ENCODE measurements at places on chromosomes 16 and 17.
A peak's percentile ranks its signal among the peaks of the same experiment; 100 is the strongest.

GRCh38 chr17:69853541-69854224 lies 221.3 kb upstream of the KCNJ16 start:
- no peak for DNase-seq

GRCh38 chr17:42273474-42274252 lies 2.5 kb downstream of the STAT5B start:
- no peak for DNase-seq

GRCh38 chr16:57764341-57765159 lies 29.0 kb downstream of the KATNB1 start:
- no peak for DNase-seq

- DNase-seq = no peak
These were observed 20.7 kb downstream of the SPHK1 start for GRCh38 chr17:76404976-76405563.

DNA sequence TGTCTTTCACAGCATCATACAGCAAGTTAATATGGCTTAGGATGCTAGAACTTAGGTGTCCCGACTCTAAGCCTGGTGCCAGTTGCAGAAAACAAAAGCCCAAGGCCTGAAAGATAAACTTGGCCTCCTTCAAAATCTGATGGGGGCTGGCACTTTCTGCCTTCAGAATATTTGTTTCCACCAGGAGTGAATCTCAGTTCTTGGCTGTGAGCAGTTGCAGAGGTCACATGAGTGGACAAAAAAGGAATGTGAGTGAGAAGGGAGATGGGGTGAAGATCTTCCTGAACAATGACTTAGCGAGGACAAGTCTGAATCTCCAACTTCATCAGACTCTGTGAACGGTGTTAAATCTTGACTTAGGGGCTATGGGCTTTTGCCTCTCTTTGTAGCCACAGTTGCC lies 46.6 kb downstream of the HOXB1 start:
- no peak for DNase-seq

DNA sequence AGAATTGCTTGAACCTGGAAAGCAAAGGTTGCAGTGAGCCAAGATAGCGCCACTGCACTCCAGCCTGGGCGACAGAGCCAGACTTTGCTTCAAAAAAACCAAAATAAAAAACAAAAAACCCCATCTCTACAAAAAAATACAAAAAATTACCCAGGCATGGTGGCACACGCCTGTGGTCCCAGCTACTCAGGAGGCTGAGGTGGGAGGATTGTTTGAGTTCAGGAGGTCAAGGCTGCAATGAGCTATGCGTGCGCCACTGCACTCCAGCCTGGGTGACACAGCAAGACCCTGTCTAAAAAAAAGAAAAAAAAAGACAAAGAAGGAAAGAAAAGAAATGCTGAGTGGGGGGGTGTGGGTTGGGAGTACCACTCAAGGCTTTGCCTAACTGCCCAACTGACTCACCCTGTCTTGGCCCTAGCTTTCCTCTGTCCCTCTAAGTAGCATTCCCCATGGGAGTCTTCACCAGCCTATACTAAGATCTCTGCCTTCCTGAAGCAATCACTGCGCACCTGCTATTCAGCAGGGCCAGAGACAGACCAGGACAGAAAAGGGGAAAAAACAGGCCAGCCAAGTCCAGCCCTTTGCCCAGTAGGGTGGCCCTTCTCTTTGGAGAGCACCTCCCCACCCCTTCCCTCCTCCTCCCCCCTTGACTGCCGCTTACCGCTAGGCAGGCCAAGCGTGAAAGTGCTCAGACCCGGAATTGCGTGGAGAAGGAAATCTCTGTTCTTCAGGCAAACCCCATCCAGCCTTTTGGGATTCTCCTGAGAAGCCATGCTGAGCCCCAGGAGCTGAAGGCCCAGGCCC lies 45.8 kb downstream of the RTN4RL1 start:
- DNase-seq = no peak

DNA sequence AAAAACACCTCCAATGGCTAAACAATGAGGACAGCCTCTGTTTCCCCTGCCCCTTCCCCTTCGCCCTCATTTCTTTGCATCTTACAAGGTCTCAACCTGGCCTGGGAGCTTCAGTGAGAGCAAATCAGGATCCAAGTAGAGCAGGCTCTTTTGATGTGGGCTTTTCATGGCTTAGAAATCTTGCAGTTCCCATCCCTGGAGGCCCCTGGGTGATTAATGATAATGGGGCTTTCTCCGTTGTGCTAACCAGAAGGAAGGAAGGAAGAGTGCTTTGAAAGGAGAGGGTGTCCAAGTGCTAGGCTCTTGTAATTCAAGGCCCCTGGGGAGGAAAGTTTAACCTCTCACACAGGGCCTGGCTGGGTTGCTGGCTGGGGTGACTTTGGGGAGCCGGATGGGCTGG lies 18.5 kb upstream of the IRX3 start:
- no peak for DNase-seq

DNA sequence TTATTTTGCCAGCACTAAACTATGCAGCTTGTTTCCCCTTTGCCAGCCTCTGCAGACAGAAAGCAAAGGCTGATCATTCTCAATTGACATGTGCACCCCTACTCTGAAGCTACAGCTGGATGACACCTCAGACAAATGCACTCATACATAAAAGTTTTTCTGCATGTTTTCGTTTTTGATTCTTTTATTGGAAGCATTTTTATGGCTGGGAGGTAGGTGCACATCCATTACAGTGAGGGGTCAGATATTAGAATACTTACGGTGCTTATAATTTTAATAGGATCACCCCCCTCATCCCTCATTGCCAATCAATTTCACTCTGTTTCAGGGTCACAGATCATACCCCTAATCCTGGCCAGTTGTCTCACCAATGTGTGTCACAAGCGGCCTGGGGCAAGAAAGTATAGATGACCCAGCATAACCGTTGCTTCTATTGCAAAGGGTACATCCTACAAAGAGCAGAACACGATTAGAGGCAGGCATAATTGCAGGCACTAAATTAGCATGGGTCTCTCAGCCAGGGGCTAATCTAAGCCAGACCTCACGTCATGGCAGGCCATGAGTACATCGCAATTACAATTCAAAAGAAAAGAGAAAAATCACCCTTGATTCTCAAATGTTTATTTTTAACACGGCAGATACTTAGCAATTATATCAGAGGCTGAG lies 89.5 kb upstream of the SOX9 start:
- DNase-seq = no peak

- peak; percentile 85 for DNase-seq
These were observed 59.6 kb downstream of the WSB1 start for GRCh38 chr17:27353461-27354050.

- no peak for DNase-seq
These were observed 560.3 kb upstream of the CDH8 start for GRCh38 chr16:62596584-62596983.

- DNase-seq = no peak
These were observed 1.2 kb upstream of the SOST start for GRCh38 chr17:43759836-43760235.

DNA sequence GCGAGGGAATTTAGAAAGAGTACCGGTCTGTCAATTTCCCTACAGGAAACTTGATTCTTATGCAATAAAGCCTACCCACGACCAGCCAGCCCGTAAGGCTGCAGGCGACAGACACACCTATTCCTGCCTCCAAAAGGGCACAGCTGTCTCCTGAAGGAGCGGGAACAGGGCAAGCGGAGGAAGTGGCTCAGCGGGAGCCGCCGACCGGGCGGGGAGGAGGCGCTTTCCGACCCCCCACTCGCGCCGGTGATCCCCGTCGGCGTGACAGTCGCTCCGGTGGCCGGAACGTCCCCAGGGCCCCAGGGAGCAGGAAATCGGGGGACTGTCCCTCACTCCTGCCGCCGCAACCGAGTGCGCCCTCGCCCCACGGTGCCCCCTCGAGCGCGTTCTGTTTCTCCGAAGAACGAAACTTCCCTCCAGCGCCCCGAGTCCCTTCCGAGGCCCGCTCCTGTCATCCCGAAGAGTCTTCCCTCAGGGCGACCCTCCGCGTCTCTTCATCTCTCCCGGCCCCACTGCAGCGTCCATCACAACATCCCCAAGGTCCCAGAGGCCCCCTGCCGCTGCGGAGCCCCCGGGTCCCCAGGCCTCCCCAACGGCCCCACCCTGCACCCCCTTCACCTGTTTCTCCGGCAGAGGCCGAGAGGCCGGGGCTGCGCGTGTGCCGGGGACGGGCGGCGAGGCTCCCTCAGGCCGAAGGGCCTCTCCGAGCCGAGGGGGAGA lies 421 bp downstream of the STAT3 start:
- peak; percentile 36 for DNase-seq

- DNase-seq = no peak
These were observed 12.6 kb upstream of the FOXJ1 start for GRCh38 chr17:76153640-76154039.

GRCh38 chr17:21036361-21036881 lies 6.4 kb downstream of the USP22 start:
- no peak for DNase-seq

DNA sequence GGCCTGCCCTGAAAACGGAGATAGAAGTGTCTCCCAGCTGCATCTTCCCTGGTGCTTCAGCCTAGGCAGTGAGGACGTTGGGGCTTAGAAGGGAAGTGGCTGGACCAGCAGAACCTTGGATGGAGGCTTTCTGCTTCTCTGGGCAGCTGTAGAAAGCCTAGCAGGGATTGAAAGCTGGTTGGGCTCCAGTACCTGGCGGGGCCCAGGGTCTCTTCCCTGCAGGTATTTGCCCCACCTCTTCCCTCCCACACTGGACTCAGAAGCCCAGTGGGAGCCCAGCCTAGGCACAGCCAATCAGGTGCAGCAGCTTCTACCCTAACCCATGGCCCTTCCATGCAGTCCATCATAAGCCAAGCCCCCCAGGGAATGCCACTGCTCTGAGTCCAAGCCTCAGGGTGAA lies 190.3 kb upstream of the IRX6 start:
- DNase-seq = no peak

DNA sequence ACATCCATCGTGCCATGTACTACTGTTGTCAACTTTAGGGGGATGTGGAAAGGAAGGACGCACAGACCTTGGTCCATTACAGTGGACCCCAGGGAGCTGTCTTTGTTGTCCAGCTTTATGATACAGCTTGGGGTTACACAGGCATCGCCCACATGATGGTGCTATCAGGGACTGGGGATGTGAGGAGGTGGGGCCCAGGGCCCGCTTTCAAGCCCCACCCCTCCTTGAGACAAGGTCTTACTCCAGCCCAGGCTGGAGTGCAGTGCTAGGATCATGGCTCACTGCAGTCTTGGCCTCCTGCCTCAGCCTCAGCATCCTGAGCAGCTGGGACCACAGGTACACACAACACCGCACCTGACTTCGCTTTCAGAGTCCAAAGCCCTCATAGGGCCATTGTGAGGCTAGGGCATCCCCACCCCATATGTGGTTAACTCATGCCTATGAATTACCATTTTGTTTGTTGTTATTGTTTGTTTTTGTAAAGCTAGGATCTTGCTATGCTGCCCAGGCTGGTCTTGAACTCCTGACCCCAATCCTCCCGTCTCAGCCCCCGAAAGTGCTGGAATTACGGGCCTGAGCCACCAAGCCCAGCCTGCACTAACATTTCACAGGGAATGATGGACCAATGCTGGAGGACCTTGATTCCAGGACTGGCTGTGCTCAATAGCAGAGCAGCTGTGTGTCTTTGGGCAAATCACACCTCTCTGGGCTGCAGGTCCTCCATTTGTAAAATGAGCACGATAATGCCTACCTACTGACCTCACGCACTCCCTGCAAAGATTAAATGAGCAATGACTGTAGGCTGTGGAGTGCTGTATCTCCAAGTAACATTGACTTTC lies 17.2 kb downstream of the ST3GAL2 start:
- no peak for DNase-seq

GRCh38 chr17:27559506-27560481 lies 71.2 kb upstream of the LGALS9 start:
- no peak for DNase-seq

DNA sequence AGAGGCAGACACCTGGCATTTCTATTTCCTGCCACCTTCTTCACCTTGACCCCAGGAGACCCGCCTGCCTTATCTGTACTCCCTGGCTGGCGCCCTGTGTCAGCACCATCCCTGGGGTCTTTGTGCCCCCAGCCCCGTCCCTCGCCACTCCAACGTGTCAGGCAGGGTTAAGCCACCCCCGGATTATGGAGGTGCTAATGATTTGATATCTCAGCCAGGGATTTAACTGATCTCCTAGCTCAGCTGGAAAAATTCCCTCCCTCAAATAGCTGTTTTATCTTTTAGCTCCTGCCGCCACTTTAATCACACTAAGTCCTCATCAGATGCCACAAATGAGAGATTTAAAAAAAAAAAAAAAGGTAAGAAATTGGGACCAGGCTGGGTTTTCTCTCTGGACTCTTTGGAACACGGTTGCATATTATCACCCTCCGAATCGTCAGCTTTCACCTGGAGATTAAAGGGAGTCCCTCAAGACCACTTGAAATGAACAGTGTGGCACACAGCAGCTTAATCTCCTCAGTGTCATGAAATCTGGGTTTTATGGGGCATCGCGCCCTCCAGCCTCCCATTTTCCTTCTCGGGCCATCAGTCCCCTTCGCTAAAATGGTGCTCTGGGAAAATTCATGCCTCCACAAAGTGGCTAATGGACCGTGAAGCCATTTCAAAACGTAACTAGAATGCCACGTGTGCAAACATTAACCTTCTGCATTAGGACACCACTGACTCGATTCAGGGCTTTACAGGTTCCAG lies 26.2 kb upstream of the WFDC1 start:
- DNase-seq = no peak

- no peak for DNase-seq
These were observed 69.2 kb upstream of the KIFC3 start for GRCh38 chr16:57871456-57871855.

DNA sequence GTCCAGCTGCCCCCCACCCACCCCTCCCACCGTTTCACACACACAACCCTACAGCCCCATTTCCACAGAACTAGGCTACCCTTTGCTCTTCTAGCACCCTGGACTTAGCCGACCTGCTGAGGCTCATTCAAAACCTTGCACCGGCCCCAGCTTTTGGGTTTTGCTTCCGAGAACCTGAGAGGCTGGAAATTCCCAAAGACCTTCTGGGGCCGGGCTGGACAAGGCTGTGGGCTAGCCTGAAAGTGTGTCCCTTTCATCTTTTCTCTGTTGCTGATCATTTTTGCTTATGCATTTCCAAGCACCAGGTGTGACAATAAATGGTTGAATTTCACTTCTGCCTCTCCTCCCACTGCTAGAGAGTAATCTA lies 139.0 kb downstream of the DNAH9 start:
- DNase-seq = no peak

- DNase-seq = no peak
These were observed 3.9 kb downstream of the TRPV3 start for GRCh38 chr17:3553419-3554401.

GRCh38 chr17:44878627-44879221 lies 20.5 kb downstream of the EFTUD2 start:
- DNase-seq = peak; percentile 20

DNA sequence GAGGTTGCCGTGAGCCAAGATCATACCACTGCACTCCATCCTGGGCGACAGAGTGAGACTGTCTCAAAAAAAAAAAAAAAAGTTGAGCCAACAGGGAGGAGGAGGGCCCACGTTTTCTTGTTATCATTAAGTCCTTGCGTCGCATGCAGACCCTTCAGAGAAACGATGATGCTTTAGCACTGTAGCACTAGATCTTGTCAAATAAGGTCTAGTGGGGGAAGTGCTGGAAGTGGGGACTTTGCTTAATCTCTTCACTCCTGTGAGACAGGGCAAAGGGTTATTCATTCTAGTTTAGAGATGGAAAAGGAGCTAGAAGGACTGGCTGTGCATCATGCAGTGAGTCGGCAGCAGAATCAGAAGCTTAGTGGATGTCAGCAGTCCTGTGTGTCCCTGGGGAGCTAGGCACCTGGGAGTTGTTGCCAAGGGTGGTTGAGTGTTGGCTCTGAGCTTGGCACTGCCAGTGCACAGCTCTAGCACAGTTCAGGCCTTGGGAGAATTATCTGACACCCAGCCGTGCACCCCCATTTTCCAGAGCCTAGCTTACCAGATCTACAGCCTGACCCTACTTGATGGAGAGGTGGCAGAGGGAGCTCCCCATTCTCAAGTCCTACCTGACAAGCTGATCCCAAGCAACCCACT lies 33.4 kb upstream of the TBX2 start:
- no peak for DNase-seq

Data from activated naive CD4-positive, alpha-beta T cell treated with anti-CD3 and anti-CD28 coated beads, Interleukin-2, amount 50 U/mL, for 16 hours (primary cell).